Osteocyte (in vitro differentiated cells): ENCODE measurements at places on chromosomes 2 and 18. TPM values are rescaled to one million over a fixed set of nuclear protein-coding genes. Genes with fewer than 3 reads are reported as not detected.

- H3K36me3 ChIP-seq, result no peaks in the 10 kb centered on the region
- H3K4me1 ChIP-seq, result peaks cover 9% of the 10 kb centered on the region
- DNase-seq, result no peak
- no peaks in the 10 kb centered on the region for H3K27me3 ChIP-seq
- no peak overlapping the region for H3K27ac ChIP-seq
Measured at GRCh38 chr18:36419188-36419899, 121.8 kb downstream of the FHOD3 start.

DNA sequence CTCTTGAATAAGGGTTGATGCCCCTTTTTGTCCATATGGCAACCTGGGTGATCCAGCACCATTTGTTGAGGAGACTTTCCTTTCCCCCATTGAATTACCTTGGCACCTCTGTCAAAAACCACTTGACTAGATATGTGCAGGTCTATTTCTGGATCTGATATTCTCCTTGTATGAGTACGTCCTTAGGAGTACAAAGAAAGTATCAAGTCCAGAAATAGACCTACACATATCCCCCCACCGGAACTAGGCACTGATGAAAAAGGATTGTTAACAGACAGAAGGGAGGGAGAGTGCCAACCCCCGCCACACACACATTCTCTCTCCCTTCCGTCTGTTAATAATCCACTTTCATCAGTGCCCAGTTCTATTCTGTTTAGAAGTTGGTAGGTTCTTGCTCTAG is 225.0 kb downstream of the TMEM163 start:
- no peaks in the 10 kb centered on the region for H3K36me3 ChIP-seq
- no peaks in the 10 kb centered on the region for H3K4me1 ChIP-seq
- no peak overlapping the region for H3K4me3 ChIP-seq
- DNase-seq, result no peak

DNA sequence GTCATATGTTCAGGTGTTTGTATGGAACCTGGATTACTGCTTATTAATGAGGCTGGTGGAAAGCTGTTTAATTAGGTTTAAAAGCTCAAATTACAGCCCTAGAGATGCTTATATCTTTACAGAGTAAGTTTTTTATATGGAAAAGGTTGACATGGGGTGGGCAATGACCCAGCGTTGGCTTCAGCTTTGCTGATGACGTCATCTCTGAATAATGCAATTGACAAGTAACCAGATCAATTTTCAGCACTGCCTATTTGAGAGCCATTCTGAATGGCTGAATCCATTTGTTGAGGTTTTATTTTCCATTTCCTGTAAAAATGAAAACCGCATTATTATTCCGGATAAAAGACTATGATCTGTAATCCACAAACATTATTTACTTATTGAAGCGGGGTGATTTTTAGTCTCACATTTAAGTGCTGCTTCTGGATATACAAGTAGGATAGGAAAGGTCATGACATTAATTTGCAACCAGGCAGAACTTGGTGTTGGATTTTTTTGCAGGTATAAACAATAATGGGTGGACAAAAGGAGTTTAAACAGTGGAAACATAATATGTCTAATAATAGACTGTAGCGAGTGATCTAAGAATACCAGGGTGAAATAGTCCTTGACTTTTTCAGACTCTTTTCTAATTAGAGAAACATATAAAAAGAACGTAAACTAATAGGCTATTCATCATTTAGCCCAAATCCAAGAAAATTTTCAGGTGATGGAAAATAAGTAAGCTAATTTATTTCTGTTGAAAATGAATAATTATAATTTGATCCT is 2.7 kb downstream of the PPP1R1C start:
- no peaks in the 10 kb centered on the region for H3K27me3 ChIP-seq
- H3K4me1 ChIP-seq, result peaks cover 6% of the 10 kb centered on the region
- H3K4me3 ChIP-seq, result no peak overlapping the region
- no peak for DNase-seq
- H3K27ac ChIP-seq, result no peak overlapping the region

Gene GALR1
- not detected in 2 replicates for total RNA-seq

DNA sequence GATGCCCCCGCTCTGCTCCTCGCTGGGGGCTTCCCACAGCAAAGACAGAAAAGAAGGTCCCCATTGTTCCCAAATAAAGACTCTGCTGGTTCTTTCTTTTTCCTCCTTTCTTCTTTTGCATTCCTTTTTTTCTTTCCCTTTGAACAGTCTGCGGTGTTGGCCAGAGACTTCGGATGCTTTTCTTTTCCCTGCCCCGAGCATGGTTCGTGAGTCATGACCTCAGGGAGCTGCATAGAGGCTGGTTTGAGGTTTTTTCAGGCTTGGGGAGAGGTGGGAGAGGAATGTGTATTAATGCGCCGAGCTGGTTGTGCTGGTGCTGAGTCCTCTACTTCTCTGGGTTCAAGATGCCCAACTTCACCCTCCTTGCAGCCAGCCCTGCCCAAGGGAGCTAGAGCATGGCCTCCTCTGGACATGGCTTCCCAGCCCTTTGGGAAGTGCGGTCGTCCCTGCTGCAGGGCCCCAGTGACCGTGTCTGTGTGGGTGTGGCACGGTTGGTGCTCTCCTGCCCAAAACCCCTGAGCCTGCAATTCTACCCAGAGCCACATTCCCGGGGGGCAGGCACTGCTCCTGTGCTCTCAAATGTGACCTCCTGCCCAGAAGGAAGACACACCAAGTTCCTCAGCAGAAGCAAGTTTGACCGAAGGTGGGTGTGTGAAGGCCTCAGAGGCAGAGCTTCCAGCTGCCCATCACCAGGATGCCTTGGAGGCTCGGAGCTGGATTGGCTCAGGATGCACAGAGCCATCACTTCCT is 9.0 kb upstream of the ARHGEF4 start:
- peaks cover 8% of the 10 kb centered on the region for H3K27me3 ChIP-seq
- no peaks in the 10 kb centered on the region for H3K36me3 ChIP-seq
- H3K4me3 ChIP-seq, result no peak overlapping the region
- peaks cover 4% of the 10 kb centered on the region for H3K4me1 ChIP-seq

DNA sequence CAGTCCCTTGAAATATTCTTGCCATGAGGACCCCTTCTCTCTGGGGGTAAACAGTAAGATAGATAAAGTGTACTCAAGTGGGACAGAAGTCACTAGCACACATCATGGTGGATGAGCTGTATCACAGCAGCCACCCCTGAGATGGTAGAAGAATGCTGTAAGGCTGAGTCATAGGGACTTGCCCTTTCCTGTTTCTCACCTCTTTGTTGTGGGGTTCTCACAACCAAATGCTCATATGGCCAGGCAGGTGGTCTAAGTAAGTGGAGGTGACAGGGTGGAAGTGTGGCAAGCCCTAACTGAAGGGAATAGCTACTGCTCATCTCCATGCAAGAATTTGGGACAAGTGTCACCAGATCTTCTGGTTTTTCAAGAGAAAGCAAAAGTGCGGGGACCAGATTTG is 202.7 kb upstream of the SLC14A2 start:
- no peak overlapping the region for H3K27ac ChIP-seq
- no peak for DNase-seq
- no peaks in the 10 kb centered on the region for H3K36me3 ChIP-seq
- H3K4me1 ChIP-seq, result no peaks in the 10 kb centered on the region

- H3K36me3 ChIP-seq, result no peaks in the 10 kb centered on the region
- peak overlapping the region; percentile 65 for H3K4me3 ChIP-seq
- no peak overlapping the region for H3K27ac ChIP-seq
- H3K4me1 ChIP-seq, result peaks cover 11% of the 10 kb centered on the region
- no peak for DNase-seq
Measured at GRCh38 chr2:218366621-218367414, 10.2 kb downstream of the CATIP start.

DNA sequence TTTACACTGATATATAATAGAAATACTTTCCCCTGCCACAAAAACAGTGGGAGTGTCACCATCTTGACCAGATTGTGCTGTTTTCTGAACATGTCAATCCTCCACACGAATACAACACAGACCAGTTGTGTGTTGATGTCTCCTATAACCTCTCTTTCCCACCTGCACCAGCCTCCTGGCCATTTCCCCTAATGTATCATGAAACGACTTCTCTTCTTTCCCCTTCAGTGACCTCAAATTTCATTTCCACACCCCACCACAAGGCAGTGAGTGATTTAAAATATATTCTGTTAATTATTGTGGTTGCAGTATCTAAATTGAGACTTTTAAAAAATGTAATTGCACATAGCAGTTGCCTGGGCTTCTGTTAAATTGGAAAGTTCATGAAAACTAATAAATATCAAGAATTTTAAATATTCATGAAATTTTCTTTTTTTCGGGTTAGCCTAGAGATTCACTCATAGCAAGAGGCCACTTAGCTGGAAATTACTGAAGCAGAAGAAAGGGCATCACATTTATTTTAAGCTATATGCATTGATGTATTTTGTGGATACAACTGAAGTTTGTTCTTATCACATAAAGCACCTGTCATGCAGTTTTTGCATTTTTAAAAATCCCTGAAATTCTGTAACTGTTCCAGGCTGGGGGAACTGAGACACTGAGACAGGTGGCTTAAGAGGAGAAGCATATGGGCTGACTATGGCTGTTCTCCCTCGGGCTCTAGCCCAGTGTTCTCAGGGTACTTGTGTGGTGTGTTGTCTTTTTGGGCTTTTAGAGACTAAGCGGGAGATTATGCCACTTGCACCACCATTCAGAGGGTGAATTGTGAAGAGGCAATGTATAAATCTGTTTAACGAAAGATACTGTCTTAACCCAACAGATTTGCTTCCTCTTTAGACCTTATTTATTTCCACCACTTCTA is 15.9 kb downstream of the FAM171B start:
- DNase-seq, result no peak
- peaks cover 19% of the 10 kb centered on the region for H3K4me1 ChIP-seq
- no peaks in the 10 kb centered on the region for H3K36me3 ChIP-seq
- no peak overlapping the region for H3K27ac ChIP-seq
- H3K27me3 ChIP-seq, result no peaks in the 10 kb centered on the region
- H3K4me3 ChIP-seq, result no peak overlapping the region

DNA sequence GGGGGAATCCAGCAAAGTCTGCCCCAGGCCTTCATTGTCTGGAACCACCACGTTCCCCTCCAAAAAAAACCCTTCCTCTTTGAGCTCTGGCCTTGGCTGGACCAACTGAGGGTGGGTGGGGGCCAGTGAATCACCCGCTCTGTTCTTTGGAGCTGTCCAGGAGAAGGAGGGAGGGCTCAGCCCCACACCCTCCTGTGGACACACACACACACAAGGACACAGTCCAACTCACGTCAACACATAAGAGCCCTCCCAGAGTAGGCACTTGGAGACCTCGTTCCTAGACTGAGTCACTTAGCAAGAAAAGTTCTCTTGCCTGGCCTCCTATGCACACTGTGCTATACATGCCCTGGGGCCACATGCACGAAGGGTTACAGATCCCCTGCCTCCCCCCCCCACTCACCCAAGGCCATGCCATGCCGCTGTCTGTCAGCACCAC is 1.2 kb upstream of the TNS1 start:
- peak overlapping the region; percentile 60 for H3K4me3 ChIP-seq
- peak; percentile 87 for DNase-seq
- peaks cover 79% of the 10 kb centered on the region for H3K4me1 ChIP-seq

Gene ELOA2
- not detected in 2 replicates for total RNA-seq

- peaks cover 64% of the 10 kb centered on the region for H3K4me1 ChIP-seq
- no peaks in the 10 kb centered on the region for H3K36me3 ChIP-seq
- DNase-seq, result no peak
- H3K27me3 ChIP-seq, result no peaks in the 10 kb centered on the region
- H3K4me3 ChIP-seq, result peak overlapping the region; percentile 39
Measured at GRCh38 chr18:22466608-22467395, 49.1 kb upstream of the CTAGE1 start.

Gene SFT2D3
- 7.5 and 8.4 TPM in 2 replicates for total RNA-seq

Gene SMYD1
- not detected in 2 replicates for total RNA-seq

- no peak overlapping the region for H3K27ac ChIP-seq
- H3K36me3 ChIP-seq, result no peaks in the 10 kb centered on the region
- H3K4me3 ChIP-seq, result no peak overlapping the region
- no peak for DNase-seq
- no peaks in the 10 kb centered on the region for H3K27me3 ChIP-seq
Measured at GRCh38 chr2:125254010-125254409, 1228.9 kb downstream of the CNTNAP5 start.

Gene ARHGAP15
- not detected in 2 replicates for total RNA-seq

- no peak for DNase-seq
- peaks cover 10% of the 10 kb centered on the region for H3K4me1 ChIP-seq
- no peak overlapping the region for H3K27ac ChIP-seq
Measured at GRCh38 chr18:48412339-48412929, 3.3 kb upstream of the ZBTB7C start.

Gene ASPRV1
- 0.52 and 0.75 TPM in 2 replicates for total RNA-seq

GRCh38 chr2:183010112-183010511 is 28.1 kb downstream of the NCKAP1 start:
- H3K36me3 ChIP-seq, result peaks cover 11% of the 10 kb centered on the region
- H3K4me3 ChIP-seq, result peak overlapping the region; percentile 54
- peak overlapping the region; percentile 74 for H3K27ac ChIP-seq
- H3K4me1 ChIP-seq, result peaks cover 60% of the 10 kb centered on the region
- H3K27me3 ChIP-seq, result no peaks in the 10 kb centered on the region

- no peaks in the 10 kb centered on the region for H3K27me3 ChIP-seq
- no peak overlapping the region for H3K27ac ChIP-seq
- H3K36me3 ChIP-seq, result no peaks in the 10 kb centered on the region
- DNase-seq, result peak; percentile 68
Measured at GRCh38 chr2:857081-857480, 93.6 kb upstream of the SNTG2 start.

DNA sequence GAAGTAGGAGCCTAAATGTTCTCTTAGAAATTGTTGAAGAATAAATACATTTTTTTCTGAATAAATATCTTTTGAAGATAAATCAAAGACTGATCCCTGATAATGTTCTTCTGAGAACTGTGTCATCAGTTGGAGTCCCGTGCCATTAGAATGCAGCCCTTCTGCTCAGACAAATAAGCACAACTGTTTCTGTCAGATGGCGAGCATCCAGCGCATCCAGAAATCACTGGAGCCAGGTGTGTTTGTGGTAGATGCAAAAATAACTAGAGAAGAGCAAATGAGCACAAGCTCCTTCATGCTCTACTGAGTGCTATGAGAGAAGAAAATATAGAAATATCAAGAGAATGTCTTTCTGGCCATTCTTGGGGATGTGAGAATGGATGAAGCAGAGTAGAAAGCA is 573.7 kb downstream of the THSD7B start:
- peaks cover 31% of the 10 kb centered on the region for H3K27me3 ChIP-seq
- no peak overlapping the region for H3K4me3 ChIP-seq
- H3K27ac ChIP-seq, result no peak overlapping the region

DNA sequence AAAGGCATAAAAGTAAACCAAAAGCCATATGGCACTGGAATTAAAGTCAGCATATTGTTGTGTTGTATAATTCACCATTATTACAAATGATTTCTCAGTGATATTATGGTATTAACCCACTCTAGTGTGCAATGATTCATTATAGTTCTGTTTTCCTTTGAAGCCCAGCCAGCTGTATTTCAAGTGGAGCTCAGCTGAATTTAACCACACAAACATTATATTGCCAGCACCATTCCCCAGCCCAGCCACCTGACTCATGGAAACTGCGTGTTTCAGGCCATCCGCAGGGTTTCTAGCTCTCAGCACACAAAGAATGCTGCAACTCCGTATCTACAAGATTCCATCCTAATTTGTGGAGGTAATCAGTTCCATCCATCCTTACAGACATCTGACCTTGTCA is 166.8 kb upstream of the CHAC2 start:
- no peaks in the 10 kb centered on the region for H3K4me1 ChIP-seq
- DNase-seq, result no peak
- no peak overlapping the region for H3K27ac ChIP-seq
- peaks cover 40% of the 10 kb centered on the region for H3K27me3 ChIP-seq
- no peaks in the 10 kb centered on the region for H3K36me3 ChIP-seq

Gene AQP12B
- total RNA-seq, result not detected in 2 replicates
